ENCODE measurements at places on chromosomes 2 and 18. TPM values are rescaled to one million over a fixed set of nuclear protein-coding genes. Genes with fewer than 3 reads are reported as not detected.

- no peaks in the 10 kb centered on the region for H3K36me3 ChIP-seq
- H3K4me1 ChIP-seq: no peaks in the 10 kb centered on the region
- no peak overlapping the region for H3K27ac ChIP-seq
- no peak for DNase-seq
- no peak overlapping the region for H3K4me3 ChIP-seq
- H3K27me3 ChIP-seq: no peaks in the 10 kb centered on the region
Measured at GRCh38 chr2:205089958-205090357, 544.7 kb downstream of the PARD3B start.

DNA sequence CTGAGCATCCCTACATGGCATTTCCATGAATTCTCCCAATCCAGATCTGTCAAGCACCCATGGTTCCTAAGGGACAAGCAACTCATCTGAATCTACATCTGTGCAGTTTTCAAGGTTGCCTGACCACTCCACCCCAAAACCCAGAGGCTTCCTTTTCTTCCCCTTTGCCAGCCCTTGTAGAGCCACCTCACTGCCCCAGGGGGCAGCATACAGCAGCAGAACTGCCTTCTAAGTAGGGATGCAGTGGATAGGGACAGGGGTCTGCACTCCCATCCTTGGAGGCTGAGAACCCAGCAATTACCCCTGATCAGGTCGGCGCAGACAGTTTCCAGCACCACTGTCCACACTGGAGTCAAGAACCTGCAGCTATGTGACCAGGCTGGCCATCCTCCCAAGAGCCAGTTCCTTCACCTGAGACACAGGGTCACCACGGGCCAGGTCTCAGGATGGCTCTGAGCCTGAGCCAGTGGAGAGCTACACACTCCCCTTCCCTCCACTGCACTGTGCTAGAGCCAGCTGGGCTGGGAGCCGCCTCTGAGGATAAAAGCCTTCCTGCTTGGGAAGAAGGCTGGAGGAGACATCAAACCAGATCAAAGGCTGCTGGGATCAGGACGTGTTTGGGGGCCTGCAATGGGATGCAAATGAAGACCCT is 283.1 kb downstream of the CELF4 start:
- H3K27ac ChIP-seq: no peak overlapping the region
- no peaks in the 10 kb centered on the region for H3K4me1 ChIP-seq
- H3K36me3 ChIP-seq: no peaks in the 10 kb centered on the region
- DNase-seq: no peak

GRCh38 chr2:96396095-96396494 is 60.5 kb downstream of the NCAPH start:
- no peaks in the 10 kb centered on the region for H3K27me3 ChIP-seq
- H3K4me1 ChIP-seq: no peaks in the 10 kb centered on the region
- H3K4me3 ChIP-seq: no peak overlapping the region
- no peaks in the 10 kb centered on the region for H3K36me3 ChIP-seq
- no peak for DNase-seq

- H3K4me1 ChIP-seq: no peaks in the 10 kb centered on the region
- H3K36me3 ChIP-seq: no peaks in the 10 kb centered on the region
- no peak overlapping the region for H3K4me3 ChIP-seq
- DNase-seq: no peak
Measured at GRCh38 chr2:62856228-62857040, 150.9 kb downstream of the EHBP1 start.

The AQP12B gene
- 0.36 TPM for total RNA-seq

The PDE11A gene
- not detected for total RNA-seq

The ZAP70 gene
- 1.6 TPM for total RNA-seq

The COLEC12 gene
- 9.9 TPM for total RNA-seq
